ENCODE measurements at places on chromosomes 12 and 14. TPM values are rescaled to one million over a fixed set of nuclear protein-coding genes. Genes with fewer than 3 reads are reported as not detected.

GRCh38 chr12:119060847-119061796, 79.8 kb downstream of the SRRM4 start:
- no peaks in the 10 kb centered on the region for H3K4me1 ChIP-seq
- no peaks in the 10 kb centered on the region for H3K27me3 ChIP-seq
- H3K27ac ChIP-seq = no peak overlapping the region
- no peaks in the 10 kb centered on the region for H3K36me3 ChIP-seq

DNA sequence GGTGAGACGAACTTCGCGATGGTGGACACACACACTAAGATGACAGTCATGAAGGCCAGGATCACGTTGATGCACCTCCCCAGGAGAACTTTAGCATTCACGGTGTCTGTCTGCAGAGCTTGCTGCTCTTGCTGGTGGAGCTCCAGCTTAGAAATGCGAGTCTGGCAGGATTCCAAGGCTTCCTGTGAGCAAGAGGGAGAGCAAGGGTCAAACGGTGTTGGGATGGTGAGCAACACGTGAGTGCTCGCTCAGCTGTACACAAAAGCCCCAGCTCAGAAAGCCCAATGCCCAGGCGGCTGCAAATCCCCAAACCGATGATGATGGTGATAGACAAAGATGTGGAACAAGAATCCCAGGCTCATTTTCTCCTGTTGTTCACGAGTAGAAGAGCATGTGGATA, 78.8 kb downstream of the TMCC3 start:
- no peaks in the 10 kb centered on the region for H3K36me3 ChIP-seq
- H3K4me3 ChIP-seq = no peak overlapping the region
- H3K4me1 ChIP-seq = no peaks in the 10 kb centered on the region
- no peaks in the 10 kb centered on the region for H3K27me3 ChIP-seq
- H3K27ac ChIP-seq = no peak overlapping the region

- H3K27ac ChIP-seq = no peak overlapping the region
- no peaks in the 10 kb centered on the region for H3K36me3 ChIP-seq
- no peak for DNase-seq
Observed at GRCh38 chr14:64878837-64879634, 671 bp downstream of the SPTB start.

Gene MYH6
- 0.09 TPM for total RNA-seq

Data from CD8-positive, alpha-beta memory T cell (primary cell).